ENCODE measurements at places on chromosomes 7 and 10.

GRCh38 chr7:24831240-24831639 is 74.0 kb upstream of the GSDME start:
- no peak for DNase-seq

DNA sequence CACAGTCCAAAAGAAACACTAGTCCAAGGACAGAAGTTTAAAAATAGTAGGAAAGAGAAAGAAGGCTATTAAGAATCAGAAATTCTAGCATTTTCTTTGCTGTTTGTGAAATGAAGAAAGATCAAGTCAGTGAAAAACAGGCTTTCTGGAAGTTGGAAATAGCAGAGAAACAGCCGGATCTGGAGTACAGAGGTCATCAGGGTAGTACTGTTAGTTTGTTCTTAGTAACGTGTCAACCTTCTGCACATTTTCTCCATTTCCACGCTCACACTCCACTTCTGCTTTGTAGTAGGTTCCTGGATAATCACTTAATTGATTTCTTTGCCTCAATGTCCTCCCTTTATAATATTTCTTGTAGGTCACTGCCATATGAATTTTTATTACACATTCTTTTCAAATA is 322.6 kb downstream of the PCLO start:
- DNase-seq = no peak

DNA sequence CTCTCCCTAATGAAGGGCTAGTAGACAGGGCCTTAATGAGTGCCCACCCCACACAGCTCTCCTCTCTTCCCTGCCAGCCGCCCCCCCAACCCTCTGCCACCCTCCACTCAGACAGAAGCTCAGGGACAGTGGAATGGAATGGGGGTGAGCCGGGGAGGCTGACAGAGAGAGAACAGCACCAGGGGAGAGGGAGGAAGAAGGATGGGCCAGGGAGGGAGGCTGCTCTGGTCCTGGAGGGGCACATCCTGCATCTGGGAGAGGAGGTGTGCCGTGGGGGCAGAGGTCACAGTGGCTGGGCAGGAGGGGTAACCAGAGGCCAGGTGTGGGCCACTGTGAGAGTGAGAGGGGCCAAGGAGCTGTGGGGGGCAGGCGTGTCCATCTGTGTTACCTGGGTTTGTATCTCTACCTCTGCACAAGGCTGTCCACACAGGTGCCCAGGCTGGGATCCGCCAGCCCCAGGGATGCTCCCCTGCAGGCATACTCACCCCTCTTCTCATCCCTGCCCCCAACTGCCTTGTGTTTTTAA is 2.4 kb downstream of the NYAP1 start:
- DNase-seq = no peak

DNA sequence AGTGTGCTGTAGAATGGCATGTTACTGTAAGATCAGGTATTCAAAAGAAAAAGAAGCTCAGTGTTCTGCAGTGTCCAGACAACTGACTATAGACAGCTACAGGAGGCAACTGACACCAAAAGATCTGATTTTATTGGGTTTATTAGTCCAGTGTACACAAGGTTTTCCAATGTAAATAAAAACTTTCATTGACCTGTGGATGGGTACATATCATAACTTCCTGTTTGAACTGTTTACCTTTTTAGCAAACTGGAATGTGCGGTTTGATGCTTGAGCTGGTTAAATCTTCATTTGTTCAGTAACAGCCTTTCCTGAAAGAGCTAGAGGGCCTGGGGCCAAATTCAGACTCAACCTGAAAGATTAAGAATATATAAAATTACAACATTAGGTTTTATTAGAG is 172.6 kb upstream of the SP8 start:
- no peak for DNase-seq

DNA sequence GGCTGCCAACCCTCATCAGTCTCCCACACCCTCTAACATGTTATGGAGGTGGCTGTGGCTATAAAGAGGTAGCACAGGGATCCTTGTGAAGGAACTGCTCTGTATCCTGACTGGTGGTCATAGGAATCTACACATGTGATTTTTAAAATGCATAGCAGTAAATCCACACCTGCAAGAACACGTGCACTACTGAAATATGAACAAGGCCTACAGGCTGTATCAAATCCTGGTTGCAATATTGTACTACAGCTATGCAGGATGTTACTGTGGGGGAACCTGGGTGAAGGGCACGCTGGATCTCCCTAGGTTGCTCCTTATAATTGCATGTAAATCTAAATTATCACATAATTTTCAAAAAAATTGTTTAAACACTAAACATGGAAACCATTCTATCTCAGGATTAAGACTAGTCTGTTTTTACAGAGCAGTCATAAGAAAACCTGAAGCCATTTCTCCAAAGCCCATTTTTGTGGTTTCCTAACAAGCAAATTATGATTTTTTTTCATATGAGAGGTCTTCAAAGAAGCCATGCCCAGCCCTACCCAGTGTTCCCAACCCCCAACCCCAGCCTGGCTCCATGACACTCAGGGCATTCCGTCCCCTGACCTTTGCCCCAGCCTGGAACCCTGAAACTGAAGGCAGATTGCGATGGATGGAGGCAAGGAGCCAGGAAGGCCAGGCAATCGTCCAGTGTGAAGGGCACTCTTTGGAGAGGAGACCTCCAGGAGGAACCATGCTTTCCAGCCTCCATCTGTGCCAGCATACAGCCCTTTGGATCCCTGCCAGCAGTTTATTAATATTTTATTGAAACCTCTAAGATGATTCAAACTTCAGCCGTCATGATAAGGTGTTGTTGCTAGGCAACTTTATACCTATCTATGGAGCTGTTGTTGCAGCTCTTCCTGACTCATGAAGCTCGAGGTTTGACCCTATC is 161.0 kb downstream of the GRID1 start:
- no peak for DNase-seq
